ENCODE measurements at places on chromosomes 1 and 21. TPM values are rescaled to one million over a fixed set of nuclear protein-coding genes. Genes with fewer than 3 reads are reported as not detected.

MIS18A gene
- total RNA-seq: 25.1 TPM

CD247 gene
- not detected for total RNA-seq

RIPK4 gene
- 23.0 TPM for total RNA-seq

TIMM17A gene
- total RNA-seq: 50.1 TPM

TRAF5 gene
- 2.2 TPM for total RNA-seq

KIF21B gene
- total RNA-seq: 2.9 TPM

MNDA gene
- not detected for total RNA-seq

Data from hair follicular keratinocyte (primary cell).